ENCODE measurements at places on chromosomes 1 and 21.

DNA sequence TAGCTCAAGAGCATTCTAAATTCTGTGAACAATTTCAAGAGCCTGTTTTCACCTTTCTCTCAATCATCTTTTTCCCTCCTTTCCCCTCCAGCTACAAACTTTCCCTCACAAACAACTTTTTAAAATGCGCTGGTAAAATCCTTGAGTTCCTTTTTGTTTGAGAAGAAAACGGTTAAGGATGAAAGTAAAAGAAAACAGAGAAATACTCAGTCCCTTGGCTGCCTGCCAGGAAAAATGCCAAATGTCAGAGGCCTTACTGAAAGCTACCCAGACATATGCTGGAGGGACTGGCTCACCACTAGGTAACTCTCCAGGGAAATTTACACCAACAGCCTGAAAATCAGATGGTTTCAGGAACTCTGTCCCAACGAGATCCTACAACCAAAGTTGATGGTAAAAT is 11.0 kb upstream of the SERBP1 start:
- DNase-seq, result peak; percentile 20

DNA sequence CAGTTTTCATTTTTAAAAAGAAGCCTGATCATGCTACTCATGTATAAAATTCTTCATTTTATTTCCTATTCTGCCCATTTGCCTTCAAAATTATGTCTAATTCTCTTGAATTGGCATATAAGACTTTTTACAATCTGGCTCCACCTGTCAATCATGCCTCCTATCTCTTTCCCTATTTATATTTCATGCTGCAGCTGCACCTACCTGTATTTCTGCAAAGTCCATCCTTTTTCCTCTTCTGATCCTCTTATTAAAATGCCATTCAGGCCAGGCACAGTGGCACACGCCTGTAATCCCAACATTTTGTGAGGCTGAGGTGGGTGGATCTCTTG is 30.6 kb upstream of the UAP1 start:
- no peak for DNase-seq

- DNase-seq, result no peak
Measured at GRCh38 chr1:99086057-99086456, 81.4 kb upstream of the PLPPR5 start.

GRCh38 chr1:153536012-153536670 is 350 bp upstream of the S100A6 start:
- peak; percentile 76 for DNase-seq

Measured in T-cell (primary cell).